ENCODE measurements at places on chromosomes 1 and 21.

- peak; percentile 90 for DNase-seq
Observed at GRCh38 chr1:46442317-46443161, 47.1 kb upstream of the DMBX1 start.

GRCh38 chr1:170310951-170311350, 165.2 kb downstream of the NTMT2 start:
- DNase-seq: no peak

GRCh38 chr1:61797045-61797755, 54.9 kb downstream of the PATJ start:
- no peak for DNase-seq

DNA sequence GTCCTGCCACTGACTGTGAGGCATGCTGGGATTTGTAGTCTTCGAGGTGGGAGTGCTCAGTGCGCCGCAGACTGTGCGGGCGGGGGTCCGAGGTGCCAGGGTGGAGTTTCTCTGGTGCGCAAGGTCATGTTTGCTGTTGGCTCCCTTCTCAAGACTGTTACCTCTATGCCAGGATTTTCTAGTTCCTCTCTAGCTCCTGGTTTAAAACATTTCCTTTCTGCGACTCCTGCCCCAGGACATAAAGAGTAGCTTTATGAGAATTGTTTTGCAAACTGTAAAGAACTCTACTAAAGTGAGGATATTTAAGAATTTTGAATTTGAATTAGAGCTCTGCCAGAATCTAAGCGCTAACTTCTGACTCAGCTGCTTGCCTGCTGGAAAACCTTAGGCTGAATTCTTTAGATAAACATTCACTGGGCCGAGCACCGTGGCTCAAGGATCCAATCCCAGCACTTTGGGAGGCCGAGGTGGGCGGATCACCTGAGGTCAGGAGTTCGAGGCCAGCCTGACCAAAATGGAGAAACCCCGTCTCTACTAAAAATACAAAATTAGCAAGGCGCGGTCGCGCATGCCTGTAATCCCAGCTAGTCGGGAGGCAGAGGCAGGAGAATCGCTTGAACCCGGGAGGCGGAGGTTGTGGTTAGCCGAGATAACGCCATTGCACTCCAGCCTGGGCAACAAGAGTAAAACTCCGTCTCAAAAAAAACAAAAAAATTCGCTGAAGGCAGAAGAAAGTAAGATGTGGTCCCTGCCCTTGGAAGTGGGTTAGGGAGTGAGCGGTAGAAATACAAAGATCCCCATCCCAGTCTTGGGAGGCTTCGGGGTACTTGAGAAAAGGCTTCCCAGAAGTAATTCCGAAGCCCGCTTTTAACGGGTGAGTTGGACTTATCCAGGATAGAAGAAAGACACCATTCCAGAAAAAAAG, 992 bp upstream of the USP48 start:
- no peak for DNase-seq

DNA sequence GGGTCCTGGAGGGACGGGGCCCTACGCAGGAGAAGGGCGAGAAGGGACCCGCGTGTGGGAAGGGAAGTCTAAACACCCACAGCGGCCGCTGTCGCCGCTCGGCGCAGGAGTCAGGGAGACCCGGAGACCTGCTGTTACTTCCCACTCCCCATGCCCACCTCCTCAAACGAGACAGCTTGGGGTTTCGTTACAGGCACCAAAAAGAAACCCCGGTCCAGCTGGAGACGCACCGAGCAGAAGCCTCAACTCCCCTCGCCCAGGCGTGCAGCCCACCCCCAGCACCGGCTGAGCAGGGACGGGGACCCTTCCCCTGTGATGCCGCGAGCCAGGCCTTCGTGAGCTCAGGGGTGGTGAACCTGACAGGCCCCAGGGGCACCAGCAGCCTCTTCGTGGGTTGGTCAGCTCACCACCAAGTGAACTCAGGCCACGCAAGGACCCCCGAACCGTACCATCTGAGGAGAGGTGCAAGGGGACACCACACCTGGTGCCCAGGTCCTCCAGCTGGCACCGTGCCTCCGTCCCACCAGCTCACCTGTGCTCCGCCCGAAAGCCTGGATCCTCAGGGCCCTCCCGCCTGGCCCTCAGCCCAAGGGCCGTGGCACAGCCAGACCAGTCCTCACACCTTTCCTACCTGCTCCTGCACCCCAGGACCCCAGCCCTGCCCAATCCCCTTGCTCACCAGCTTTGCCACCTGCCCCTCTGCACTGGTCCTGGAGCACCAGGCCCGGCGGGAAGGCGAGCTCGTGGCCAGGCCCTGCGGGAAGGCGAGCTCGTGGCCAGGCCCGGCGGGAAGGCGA, 5.0 kb downstream of the SDF4 start:
- no peak for DNase-seq

DNA sequence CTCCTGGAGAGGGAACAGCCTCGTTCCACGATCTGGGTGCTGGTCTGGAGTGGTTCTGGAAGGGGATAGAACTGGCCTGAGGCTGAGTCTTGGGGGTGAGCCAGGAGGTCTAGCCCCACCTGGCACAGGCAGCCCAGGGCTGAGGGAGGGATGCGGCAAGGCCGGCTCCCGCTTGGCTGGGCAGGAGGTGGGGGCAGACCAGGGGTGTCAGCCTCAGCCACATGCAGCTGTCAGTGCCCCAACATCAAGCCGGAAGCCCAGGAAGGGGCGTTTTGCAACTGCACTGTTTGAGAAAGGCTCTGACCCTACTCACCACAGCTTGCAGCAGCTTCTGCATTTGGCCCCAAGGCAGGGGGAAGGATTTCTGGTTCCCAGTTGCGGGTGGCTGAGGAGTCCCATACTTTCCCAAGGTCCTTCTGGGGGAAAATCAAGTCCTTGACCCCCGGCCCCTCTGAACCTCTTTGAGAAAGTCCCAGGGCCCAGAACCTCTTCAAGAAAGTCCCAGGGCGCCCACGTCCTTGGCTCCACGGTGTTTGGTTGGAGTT, 2.0 kb downstream of the EFHD2 start:
- no peak for DNase-seq

GRCh38 chr1:17438318-17439249, 893 bp downstream of the RCC2 start:
- DNase-seq: no peak

DNA sequence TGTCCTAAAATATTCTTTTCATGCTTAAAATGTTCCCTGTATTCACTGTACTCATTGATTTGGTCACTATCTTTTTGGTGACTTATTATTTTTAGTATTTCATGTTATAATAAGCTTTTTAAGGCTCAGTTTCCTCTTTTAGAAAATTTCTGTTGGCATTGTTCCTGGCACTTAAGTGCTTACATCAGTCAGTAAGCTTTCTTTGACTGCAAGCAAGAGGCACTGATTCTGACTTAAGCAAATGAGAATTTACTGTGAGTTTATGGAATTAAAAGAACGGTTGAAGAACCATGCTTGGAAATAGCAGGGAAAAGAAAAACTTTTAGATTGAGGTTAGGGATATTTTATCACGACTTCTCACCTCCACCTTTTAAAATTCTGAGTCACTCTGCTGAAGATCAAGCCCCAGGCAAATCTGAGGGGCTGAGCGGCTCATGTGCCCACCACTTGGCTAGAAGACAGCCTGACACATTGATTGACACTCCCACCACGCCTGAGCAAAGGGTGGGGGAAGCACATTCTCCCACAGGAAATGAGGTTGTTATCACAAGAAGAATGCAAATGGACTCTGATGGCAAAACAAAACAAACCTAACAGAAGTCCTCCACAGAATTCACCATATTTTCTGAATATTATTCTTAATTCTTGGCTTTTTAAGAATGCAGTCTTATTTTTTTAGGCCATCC, 102.8 kb downstream of the KCTD3 start:
- no peak for DNase-seq

DNA sequence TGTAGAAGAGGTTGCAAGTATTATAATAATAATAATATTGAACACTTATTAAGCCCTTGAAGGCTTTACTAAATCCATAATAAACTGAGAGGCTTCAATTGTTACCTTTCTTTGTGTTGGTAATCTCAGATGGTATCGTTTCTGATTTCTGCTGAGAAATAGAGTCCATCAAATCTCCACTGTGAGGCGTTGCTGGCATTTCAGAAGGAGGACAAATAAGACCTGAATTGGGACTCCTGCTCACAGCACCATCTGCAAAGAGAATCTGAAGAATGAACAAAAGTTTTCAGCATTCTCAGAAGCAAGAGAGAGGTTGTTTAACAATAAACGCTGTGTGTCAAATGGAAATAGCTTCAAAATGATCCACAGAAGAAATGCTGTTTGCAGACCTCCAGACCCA, 93.7 kb downstream of the WDR3 start:
- DNase-seq: no peak

DNA sequence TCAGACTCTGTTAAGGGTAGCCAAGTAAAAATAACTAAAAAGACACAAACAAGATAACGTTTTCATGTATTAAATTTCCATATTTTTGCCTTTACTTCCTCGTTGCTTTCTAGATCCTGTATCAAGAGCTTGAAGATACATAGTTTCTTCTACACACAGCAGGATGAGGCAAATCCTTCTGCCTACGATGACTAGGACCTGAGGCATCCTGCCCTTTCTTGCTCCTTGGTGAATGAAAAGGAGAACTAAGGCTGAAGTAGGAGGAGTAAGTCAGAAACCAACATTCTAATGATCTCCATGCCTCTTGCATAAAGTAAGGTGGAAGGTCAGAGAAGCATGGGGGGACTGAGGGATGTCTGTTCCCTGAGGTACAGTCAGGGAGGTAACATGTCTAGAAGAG, 102.6 kb downstream of the GPATCH2 start:
- DNase-seq: no peak

DNA sequence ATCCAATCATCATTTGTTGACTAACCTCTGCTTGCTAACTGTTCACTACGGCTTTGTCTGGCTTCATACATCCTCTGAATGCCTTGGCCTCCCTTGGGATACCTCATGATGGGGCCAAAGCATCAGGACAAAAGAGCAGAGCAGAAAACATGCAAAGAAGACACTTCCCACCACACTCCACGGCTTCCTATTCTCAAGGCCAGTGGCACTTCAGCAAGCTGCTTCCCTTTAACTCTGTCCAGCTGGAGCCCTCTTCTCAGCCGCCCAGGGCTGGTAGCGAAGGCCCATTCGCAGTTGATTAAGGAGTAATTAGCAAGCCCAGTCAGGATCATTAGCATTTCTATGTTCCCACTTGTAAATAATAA, 224.3 kb upstream of the FGGY start:
- no peak for DNase-seq

GRCh38 chr1:85554630-85555327, 25.8 kb upstream of the CCN1 start:
- DNase-seq: no peak

DNA sequence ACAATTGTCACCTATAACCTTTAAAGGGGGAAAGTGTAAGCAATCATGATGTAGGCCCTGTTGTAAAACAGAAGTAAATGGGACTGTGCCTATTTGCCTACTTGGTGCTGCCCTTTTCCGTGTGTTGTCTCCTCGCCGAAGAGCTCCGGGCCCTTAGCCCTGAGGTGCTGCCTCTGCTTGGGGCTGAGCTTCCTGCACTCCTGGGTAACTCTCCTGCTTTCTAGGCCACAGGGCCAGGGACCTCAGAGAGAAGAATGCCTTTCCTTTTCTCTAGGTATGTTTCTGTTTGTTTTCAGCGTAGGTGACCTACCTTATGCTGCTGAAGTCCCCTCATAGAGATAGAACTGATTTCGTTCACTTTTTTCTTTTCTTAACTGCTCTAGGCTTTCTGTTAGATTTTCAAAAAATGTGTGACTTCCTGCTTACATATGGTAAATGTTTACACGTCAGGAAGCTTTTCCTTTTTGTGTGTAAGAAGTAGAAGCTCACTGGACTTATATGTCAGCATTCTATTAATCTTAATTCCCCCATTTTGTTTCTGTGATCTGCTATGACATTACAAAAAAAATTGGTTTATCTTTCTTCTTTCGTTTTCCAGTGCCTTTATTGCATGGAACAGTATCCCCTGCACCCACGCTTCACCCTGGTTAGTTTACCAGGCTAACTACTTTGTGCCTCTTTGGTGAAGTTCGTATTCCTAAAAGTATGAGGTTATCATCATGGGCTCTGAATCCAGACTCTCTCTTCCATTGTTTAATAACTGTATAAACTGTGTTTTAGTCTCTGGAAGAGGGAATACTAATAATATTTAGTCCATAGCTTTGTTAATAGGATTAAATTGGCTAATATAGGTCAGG, 61.7 kb downstream of the ITSN1 start:
- no peak for DNase-seq

DNA sequence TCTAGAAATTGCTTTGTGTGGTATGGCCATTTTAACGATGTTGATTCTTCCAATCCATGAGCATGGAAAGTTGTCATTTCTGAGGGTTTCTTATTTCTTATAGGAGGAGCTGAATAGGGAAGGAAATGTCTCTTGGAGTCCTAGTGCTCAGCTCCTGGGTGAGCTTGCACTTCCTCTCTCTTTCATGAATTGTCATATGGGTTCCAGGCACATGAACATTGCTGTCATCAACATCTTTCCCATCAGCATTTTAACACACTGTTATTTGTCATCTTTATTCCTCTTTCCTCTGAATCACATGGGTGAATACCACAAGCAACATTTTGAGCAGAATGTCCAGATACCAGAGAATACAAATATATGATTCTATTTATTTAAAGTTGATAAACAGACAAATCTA, 23.4 kb downstream of the SLAMF6 start:
- DNase-seq: no peak

DNA sequence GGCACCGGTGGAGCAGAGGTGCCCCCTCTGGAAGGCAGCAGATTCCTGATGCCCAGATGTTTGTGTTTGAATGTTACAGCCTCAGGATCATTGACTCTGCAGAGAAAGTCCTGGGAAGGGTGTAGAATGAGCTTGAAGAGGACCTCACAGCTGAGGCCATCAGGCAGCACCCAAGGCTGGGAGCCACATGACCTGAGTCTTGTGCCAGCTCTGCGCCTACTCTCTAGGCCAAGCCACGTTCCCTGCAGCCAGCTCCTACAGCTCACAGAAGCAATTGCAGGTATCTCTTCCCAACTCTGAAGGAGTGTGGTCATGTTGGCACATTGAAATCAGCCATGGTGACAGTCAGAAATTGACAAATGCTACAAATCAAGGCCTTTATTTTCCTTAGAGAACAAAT, 36.3 kb downstream of the GRHL3 start:
- no peak for DNase-seq

GRCh38 chr1:160178731-160179130, 11.6 kb upstream of the CASQ1 start:
- no peak for DNase-seq

- DNase-seq: peak; percentile 86
Observed at GRCh38 chr1:109640285-109640865, 15.5 kb upstream of the GSTM4 start.

DNA sequence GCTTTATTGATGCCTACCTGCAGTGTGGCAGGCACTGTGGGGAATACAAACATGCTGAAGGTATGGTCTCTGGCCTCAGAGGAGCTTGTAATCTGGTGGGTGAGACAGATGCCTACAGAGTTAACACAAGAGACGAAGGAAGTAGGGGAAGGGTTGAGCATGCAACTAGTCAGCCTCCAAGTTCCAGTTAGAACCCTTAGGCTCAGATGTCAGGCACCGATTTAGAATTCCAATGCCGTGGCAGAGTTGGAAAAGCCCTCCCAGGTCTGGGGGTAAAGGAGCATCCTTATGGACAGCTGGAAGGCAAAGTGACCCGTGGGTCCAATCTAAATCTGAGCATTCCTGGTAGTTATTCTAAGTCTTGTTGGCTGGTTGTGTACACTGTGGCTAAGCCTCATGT, 132.9 kb upstream of the GJB5 start:
- no peak for DNase-seq

- no peak for DNase-seq
Observed at GRCh38 chr21:37873655-37874054, 42.6 kb downstream of the KCNJ6 start.

GRCh38 chr1:87472716-87473115, 144.0 kb downstream of the LMO4 start:
- DNase-seq: no peak

- DNase-seq: peak; percentile 17
Observed at GRCh38 chr1:31498376-31499040, 77.8 kb upstream of the TINAGL1 start.

Data from hematopoietic multipotent progenitor cell treated with erythropoietin and hydrocortisone succinate and interleukin-3 and kit ligand, for 17 days (in vitro differentiated cells).